Muscle of leg (tissue), 16 donors: ENCODE measurements at places on chromosomes 6 and 20. TPM values are rescaled to one million over a fixed set of nuclear protein-coding genes. Genes with fewer than 3 reads are reported as not detected.

The ATP6V1G2 gene
- total RNA-seq, result 1.4 TPM

The REPS1 gene
- total RNA-seq, result 28.2 TPM

The PDYN gene
- not detected for total RNA-seq

The SLC26A8 gene
- total RNA-seq, result not detected

The HUS1B gene
- total RNA-seq, result 0.18 TPM

The EEF1A2 gene
- 330 TPM for total RNA-seq

The COL9A1 gene
- 4.9 TPM for total RNA-seq

The HLA-DMB gene
- total RNA-seq, result 5.6 TPM

DNA sequence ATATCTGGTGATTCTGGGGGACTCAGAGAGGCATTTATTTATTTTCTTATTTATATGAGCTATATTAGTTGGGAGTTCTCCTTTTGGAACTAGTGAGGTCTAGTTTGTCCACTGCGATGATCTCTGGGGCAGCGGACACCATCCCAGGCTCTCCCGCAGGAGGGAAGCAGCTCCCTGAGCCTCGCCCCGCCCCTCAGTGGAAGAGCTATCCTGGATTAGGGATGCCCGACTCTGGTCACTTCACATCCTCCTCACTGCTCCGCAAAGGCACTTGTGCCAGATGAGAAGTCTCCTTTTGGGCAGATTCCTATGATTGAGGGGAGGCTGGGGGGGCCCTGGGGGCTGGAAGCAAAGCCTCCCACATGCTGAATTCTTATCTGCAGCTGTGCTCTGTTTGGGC is 3.6 kb upstream of the MAS1 start:
- no peak for DNase-seq

DNA sequence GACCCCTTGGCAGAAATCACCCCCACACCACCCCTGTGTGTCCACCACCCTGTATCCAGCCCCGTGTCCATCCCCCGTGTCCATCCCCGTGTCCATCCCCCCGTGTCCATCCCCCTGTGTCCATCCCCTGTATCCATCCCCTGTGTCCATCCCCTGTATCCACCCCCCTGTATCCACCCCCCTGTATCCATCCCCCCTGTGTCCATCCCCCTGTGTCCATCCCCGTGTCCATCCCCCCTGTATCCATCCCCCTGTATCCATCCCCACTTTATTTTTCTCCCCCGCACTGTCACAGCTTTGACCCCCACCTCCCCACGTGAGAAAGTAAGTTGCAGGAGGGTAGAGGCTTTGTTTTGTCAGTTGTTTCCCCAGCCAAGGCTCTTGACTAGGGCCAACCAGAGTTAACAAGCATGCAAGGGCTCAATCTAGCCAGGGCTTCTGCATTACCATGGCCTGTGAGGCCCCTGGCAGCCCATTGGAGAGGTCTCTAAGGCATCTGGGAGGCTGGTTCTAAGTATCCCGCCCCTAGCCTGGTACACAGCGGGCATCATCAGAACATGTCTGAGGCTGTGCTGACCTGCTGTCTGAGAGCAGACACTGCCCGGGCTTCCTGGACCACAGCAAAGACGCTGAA is 18.1 kb upstream of the SIRPA start:
- DNase-seq, result no peak

DNA sequence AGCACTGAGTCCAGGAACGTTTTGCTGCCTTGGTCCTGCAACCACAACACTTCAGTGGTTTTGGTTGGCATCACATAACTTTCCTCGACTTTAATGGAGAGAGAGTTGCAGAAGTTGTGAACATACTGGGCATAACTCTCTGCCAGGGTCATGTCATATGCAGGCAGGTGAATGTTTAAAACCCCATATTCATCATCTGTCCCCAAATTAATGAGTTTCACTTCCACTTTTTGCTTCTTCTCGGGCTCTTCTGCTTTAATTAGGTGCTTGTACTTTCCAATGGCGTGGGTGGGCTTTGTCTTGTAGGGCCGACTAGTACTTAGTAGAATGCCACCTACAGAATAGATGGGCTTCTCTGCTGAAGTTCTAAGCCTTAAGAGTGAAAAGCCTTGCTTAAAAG is 45.2 kb upstream of the TFAP2A start:
- DNase-seq, result no peak

GRCh38 chr20:53904261-53904660 is 166.1 kb downstream of the BCAS1 start:
- DNase-seq, result no peak

GRCh38 chr6:37321101-37321500 is 32.7 kb upstream of the RNF8 start:
- no peak for DNase-seq

GRCh38 chr6:15441981-15442380 is 196.1 kb downstream of the JARID2 start:
- DNase-seq, result no peak

DNA sequence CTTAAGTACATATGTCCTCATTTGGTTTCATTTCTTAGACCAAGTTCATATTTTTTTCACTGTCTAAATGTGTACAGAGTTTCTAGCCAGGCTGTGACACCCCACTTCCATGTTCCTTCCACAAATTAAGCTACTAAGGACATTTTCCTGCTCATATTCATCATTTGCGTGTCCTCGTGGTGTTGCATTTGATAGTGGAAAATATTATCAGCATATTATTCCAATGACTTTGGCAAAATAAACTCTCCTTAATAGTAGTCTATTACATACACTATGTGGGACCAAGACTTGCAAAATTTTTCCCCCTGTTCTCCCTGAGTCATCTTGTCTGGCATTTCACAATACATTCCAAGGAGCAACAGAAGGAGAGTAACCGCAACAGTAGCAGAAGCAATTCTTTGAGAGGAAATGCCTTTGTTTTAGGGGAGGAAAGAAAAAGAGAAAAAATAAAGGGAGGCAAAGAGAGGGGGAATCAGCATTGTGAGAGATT is 599.2 kb downstream of the COL12A1 start:
- peak; percentile 91 for DNase-seq

DNA sequence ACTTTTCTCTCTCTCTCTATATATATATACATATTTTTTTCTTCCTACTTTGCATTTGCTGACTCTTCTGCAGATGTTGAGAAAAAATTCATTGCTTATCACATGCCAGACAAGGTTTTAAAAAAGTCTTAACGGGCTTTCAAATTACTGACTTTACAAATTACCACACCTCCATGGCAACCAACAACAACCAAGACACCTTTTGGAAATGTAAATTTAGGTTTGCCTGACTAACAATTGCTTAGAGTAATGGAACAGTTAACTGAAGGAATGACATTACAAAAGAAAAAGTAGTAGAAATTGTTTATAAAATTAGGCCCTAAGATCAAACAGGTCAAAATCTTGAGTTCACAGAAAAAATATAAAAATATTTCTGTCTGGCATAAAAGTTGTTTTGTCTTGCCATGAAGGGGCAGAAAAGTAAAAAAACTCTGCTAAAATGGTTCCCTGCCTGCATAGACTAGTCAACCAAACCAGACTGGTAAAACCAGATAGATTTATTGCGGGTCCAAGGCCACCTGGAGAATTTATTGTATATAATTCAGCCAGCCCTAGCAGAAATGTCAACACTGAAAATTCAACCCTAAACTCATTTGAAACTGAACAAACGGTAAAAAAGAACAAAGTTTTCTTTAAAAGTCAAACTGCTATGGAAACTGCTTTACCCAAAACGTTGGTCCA is 92.8 kb upstream of the FRMD1 start:
- DNase-seq, result no peak

DNA sequence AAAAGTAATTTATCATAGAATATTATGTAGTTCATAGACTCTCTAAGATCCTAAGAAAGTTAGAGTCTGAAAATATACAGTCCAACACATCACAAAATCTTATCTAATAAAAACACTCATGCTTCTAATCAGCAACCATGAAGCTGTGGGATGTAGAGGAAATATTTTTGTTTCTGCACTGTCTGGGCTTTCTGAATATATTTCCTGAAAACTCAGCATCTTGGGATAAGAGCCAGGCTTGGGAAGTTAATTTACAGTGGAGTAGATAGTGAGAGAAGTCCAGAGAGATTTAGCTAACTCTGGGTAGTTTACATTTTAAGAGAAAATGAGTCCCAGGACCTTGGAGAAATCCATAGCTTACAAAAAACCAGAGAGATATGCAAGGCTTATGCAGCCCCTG is 150.4 kb upstream of the BMP5 start:
- peak; percentile 87 for DNase-seq

GRCh38 chr6:127207591-127208120 is 59.0 kb upstream of the RNF146 start:
- DNase-seq, result no peak

DNA sequence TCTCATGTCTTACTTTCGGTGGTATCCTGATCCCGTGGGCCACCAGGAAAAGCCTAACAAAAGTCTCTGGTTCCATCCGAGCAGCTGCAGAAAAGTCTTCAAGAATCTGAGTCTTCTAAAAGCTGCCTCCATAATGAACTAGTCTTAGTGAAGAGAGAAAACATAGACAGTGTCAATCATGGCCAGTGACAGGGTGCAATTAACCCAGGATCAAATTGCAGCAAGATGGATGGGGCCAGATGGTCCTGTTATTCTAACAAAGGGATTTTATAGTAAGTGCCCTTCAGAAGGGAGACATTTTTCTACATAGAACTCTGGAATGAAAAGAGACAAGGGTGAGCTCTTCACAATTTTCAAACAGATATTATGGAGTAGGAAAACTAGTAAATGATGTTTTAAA is 281.6 kb upstream of the ZFP64 start:
- DNase-seq, result no peak

GRCh38 chr6:17653198-17653882 is 53.2 kb downstream of the FAM8A1 start:
- no peak for DNase-seq

DNA sequence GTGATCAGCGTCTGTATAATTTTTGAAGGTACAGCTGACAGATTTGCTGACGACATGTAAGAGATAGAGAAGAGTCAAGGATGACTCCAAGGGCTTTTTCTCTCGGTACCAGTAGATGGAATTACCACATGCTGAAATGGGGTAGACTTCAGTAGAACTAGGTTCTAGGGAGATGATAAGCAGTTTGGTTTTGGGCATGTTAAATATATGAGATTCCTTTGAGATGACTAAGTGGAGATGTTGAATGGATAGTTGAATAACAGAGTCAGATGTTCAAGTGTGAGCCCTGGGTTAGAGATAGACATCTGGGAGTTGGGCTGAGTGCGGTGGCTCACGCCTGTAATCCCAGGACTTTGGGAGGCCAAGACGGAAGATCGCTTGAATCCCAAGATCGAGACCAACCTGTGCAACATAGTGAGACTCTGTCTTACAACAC is 50.0 kb downstream of the PHF20 start:
- no peak for DNase-seq

DNA sequence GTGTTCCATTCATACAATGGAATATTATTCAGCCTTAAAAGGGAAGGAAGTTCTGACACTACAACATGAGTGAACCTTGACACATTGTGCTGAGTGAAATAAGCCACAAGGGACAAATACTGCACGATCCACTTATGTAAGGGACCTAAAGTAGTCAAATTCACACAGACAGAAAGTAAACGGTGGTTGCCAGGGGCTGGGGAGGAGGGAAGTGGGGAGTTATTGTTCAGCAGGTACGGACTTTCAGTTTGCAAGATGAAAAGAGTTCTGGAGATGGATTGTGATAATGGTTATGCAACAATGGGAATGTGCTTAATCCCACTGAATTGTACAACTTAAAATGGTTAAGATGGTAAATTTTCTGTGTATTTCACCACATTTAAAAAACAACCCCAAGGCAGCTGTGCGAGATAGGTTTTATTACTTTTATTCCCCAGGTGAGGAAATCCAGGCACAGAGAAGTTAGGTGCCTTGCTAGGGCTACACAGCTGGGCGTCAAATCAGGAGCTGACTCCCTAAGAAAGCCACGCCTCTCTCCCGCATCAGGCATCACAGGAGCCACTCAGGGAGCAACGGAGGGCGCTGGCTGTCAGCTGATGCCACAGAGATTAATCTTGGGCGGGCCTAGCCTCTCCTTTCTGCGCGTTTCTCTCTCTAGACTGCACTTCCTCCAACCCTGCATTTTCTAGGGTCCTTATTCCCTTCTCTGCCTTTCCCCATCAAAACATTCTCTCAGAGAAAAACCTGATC is 9.3 kb upstream of the TRAF3IP2 start:
- no peak for DNase-seq

GRCh38 chr6:167849846-167850459 is 23.2 kb downstream of the AFDN start:
- DNase-seq, result no peak

DNA sequence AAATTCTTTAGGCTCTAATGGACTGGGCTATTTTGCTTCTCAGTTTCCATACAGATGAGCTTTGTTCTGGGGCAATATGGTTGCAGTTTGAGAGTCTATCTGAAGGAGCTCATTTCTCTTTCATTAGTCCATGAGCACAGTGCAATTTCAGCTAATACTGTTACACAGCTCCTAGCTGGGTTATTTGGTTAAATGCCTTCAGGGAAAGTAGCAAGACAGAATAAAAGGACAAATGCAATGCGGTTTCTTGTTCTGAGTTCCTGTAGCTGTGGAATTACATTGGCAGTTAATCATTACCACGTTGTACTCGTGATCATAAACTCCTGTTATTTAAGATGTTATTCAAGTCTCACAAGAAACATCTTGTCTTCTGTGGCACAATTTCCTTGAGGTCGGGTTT is 127.7 kb downstream of the BFSP1 start:
- no peak for DNase-seq

DNA sequence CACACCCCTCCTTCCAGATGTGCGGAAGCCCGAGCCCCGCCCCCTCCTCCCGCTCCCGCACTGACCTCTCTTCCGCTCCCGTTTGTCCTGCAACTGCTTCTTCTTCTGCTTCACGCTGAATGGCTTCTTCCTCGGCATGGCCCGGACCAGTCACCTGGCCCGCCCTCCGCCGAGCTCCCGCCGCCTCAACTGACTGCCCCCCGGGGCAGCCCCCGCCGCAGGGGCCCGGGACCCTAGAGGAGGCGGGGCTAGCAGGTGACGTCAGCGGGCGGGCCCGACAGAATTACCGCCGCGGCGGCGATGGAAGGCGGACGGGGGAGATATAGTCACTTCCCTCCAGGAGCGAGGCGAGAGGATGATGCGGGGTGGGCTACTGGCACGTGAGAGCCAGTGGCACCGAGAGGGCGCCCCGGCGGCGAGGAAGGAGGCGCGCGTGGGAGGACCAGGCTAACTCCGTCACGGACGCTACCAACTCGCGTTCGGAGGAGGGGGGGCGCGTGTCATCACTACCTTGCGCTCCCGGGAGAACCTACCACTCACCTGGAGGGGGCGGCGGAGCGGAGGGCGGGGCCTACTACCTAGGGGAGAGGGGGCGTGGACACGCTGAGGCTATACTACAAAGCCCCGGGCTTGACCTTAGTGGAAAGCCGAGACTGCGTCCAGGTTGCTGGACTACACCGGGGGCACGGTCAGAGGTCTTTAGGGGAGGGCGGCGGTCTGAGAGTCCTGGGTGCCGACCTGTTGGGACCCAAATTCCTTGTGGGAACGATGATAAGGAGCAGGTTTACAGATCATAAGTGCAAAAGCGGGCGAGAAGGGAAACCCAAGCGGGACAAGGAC is at the start of gene GNL1:
Gene GNL1 (minus strand): TSS at position 424 of the 840 bp plus-strand sequence. CDS start 286 bp downstream, at position 138.
- DNase-seq, result peak; percentile 95
